Activated effector memory CD4-positive, alpha-beta T cell treated with Interleukin-2 at 50 U/mL for 16 hours (primary cell): ENCODE measurements at places on chromosomes 13 and 19.

GRCh38 chr13:39450176-39450575 lies 152.8 kb downstream of the LHFPL6 start:
- no peak for DNase-seq

- no peak for DNase-seq
Measured at GRCh38 chr13:114031631-114032030, 57.8 kb upstream of the C13orf46 start.

DNA sequence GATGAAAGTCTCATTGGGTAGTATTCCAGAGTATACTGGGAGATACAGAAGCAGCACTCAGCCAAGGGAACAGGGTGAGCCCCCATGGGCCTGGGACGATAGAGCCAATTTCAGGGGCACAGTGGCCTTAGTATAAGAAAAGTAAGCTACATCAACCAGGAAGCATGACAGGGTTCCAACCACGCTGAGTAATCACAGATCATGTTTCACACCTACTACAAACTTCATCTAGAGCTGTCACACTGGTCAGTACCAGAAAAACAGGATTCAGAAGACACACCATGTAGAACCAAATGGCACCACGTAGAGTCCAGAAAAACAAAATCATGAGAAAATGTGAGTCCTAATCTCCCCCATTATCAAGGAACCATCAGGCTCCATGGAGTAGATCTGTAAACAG lies 1292.4 kb upstream of the MIR17HG start:
- no peak for DNase-seq

DNA sequence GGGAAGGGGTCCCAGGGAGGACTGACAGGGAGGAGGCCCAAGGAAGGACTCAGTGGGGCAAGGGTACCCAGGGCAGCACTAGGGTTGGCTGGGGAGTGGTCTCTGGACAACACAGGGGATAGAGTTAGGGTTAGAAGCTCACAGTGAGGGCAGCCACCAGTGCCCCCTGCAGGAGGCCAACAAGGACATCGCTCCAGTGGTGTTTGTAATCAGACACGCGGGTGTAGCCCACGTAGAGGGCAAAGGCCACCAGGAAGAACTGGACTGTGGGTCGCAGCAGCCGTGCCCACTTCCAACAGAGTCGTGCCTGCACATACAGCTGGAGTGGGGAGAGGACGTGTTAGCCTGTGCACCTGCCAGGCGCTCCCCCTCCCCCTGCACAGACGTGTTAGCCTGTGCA lies 9.2 kb downstream of the PLPP2 start:
- DNase-seq, result no peak

DNA sequence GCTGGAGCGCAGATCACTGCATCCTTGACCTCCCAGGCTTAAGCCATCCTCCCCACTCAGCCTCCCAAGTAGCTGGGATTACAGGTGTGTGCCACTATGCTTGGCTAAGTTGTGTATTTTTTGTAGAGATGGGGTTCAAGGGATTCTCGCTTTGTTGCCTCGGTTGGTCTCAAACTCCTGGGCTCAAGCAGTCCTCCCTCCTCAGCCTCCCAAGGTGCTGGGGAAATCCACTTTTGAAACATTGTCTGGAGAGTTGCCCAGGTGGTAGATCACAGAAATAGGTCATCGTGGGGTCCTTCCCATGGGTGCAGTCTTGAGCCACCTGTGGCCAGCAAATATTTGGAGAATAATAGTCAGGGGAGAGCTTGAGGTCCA lies 5.2 kb downstream of the LDLR start:
- DNase-seq, result no peak

DNA sequence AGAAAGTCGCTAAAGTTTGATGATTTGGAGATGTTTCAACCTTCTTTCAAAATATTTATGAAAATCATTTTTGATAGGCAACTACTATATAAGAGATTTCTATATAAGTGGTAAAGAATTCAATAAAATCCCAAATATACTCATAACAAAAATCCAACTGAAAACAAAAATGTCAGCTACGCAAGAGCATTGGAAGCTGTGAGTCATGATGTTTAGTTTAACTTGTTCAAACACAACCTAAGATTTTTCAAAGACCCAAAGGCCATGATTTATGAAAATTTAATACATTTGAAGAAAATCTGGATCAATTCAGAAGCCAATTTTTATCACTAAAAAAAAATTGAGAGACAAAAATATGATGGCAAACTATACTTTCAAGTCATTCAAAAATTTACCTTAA lies 226.6 kb downstream of the MZT1 start:
- DNase-seq, result no peak

- peak; percentile 73 for DNase-seq
Measured at GRCh38 chr13:31045286-31046081, 113.0 kb downstream of the TEX26 start.

DNA sequence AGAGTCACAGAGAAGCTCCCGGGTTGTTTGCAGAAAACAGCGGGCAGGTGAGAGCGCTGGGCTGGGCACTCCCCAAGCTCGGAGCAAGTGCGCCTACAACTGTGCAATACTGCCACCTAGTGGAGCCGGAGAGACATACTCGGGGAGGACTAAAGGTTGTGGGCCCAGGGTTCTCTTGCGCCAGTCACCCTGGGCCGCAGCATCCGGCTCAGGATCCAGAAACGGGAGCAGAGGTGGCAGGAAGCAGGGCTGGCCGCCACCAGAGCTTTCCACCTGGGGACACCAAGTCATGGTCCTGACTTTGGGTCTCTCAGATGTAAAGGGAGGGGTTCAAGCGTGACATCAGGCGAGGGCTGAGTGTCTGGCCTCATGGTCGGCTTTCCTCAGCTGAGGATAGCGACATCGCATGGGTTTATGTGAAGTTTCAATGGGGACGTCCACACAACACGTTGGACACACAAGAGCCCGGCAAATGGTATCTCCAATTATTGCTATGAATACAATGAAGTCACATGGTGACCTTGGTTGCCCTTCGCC lies 11.2 kb upstream of the KLK4 start:
- peak; percentile 49 for DNase-seq

DNA sequence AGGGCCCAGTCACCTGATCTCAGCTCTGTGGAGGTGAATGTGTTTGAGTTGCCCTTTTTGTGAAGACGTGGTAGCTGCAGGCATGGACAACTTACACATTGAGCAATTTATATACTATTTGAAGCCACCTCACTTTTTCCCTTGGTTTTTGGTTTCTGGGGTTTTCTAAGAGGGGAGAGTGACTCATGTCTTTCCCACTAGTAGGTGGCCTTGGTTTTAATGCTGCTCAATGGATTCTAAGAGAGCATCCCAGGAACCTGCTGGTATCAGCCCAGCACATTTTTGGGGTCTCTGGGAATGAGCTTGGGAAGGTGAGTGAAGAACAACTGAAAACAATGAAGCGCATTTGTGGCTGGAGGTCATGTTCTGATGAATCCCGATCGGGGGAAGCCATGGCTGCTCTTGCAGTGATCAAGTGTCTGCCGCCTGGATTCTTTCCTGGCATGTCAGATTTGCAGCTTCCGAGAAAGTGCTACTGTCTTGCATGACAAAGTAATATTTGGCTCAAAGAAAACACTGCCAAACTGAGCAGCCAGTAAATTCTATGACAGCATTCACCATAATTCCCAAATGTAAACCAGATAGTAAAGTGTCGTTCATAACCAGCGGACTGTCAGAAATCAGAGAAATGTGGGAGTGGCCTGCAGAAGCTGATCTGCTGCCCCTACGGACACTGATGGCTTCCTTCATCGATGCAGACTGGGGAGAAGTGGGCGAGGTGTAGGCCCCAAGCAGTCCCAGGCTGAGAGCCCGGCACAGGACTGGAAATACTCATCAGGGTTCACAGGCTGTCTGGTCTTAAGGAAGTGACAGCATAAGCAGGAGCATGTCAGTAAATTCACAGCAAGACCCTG lies 98.7 kb downstream of the COL4A2 start:
- DNase-seq, result no peak

DNA sequence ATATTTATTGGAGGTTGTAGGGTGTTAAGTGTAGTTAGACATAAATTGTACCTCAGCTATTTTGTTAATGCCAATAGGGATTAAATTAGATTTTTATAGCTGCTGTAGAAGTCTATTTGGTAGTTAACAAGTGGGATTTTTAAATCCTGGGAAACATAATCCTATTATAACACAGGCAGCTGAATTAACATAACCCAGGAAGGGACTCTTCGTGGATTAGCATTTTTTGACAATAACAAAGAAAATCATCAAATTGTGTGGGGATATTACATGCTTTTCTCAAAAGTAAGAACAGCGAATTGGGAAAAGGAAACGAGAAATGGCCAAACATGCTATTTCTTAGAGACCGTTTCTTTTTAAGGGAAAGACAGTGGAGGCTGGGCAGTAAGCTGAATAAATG lies 172.8 kb downstream of the ZIC5 start:
- no peak for DNase-seq

GRCh38 chr13:79913141-79913827 lies 427.6 kb downstream of the SPRY2 start:
- DNase-seq, result no peak

GRCh38 chr13:100490692-100491091 lies 97.9 kb downstream of the GGACT start:
- DNase-seq, result no peak

DNA sequence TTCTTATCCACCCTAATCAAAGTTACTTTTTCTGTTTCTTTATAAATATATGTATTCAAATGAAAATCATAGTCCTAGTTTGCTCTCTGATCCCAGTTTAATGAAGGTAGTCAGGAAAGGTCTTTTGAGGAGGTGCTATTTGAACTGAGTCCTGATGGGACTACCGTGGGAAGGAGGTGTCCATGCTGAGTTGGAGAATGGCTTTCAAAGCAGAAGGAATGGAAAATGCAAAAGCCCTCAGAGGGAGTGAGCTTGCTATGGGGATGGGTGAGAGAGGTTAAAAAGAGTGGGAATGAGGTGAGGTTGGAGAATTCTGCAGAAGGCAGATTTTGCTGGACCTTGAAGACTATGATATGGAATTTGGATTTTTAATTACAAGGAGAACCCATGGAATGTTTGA lies 193.6 kb downstream of the GPC6 start:
- DNase-seq, result no peak

GRCh38 chr19:31518216-31519020 lies 169.2 kb upstream of the TSHZ3 start:
- no peak for DNase-seq

DNA sequence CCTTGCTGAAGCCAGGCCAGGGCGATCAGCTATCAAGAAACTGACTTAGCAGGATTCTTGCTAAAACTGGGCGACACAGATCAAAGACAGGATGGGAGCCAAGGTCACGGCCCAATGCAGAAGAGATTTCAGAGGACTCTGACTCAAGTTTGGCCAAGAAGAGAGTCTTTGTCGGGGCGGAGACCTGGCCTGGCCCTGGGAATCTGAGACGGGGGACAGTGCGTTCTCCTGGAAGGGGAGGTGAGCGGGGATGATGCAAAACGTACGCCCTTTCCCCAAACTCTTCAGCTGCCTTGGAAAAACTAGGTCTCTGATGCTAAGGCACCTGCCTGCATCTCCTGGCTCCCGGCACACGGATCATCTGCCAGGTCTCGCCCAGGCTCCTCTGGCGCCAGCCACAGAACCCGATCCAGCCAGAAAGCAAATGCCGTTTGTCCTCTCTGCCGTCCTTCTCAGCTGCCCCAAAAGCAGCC lies 9.8 kb downstream of the MVB12A start:
- no peak for DNase-seq

DNA sequence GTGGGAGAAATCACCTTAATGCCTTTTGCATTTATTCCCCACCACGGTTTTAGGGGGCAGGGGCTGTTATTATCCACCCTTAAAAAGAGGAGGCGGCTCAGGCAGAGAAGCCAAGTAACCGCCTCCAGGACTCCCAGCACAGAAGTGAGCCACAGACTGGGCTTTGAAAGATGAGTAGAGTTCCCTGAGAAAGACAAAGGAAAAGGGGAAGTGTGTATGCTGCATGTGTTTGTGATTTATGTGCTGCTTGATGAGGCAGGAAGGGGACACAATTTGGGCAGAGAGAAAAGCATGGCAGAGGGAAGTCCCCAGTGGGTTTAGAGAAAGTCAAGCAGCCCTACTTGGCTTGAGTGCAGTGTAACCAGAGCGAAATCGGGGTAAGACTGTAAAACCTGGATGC lies 85.0 kb downstream of the DOCK9 start:
- no peak for DNase-seq

DNA sequence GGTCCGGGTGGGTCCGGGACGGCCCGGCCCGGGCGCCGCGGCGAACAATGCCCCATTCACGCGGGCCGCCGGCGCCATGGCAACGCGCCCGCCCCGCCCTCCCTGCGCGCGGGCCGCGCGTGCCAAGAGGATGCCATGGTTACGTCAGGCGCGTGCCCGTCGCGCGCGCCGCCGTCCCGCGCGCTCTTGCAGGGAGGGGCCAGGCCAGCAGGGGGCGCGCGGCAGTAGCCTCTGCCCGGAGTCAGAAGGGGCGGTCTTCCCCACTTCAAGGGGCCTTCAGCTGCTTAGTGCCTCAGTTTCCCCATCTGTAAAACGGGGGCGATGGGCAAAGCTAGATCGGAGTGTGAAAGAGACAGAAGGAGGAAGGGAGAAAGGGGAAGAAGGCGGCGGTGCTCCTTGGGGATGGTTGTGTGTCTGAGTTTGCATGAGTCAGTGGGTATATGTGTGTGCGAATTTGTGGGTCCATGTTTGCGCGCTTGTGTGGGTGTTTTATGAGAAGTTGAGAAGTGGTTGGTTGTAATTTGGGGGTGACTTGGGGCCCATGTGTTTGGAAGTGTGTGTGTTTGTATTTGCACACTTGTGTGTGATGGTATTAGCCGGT lies 11.6 kb upstream of the NFIX start:
- peak; percentile 75 for DNase-seq

DNA sequence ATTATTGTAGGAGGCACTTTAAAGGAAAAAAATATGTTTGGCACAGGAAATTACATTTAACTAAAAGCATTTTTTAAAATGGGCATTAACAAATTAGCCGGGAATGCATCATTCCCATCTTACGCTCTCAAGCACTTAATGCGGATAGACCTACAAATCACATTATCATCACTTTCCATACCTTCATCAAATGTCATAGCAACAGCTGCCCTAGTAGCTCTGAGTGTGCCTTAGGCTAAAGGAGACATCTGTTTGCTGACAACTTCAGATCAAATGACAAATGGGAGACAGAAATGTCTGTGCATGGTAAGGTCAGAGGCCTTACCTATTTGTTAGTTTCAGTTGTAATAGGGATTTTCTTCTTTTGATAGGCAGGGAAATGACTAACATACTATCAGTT lies 773.2 kb upstream of the SLC10A2 start:
- DNase-seq, result no peak

DNA sequence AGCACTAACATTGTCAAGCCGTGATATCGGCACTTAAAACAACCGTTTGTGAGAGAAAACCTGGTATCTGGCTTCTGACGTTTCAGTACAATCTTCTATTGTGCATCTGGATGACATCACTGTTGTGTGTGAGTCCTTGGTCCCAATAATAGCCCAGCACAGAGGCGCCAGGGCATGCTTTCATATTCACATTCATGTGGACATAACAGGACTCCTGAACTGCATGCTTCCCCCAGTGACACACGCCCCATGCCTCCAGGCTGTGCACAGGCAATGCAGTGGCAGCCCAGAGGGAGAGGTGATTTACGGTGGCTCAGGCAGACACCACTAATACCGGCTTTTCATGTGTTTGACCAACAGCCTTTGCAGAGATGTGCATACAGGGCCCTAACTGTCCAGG lies 58.1 kb downstream of the MRPL57 start:
- no peak for DNase-seq
